ENCODE measurements at places on chromosomes 13 and 19. TPM values are rescaled to one million over a fixed set of nuclear protein-coding genes. Genes with fewer than 3 reads are reported as not detected.

Gene C19orf33
- not detected for polyA plus RNA-seq

Gene SIGLEC14
- 7.6 TPM for polyA plus RNA-seq

Gene KLF2
- 1.6 TPM for polyA plus RNA-seq

Gene AMH
- polyA plus RNA-seq = 0.17 TPM

Gene ZSCAN5C
- polyA plus RNA-seq = not detected

Gene FSD1
- polyA plus RNA-seq = 4.0 TPM

DNA sequence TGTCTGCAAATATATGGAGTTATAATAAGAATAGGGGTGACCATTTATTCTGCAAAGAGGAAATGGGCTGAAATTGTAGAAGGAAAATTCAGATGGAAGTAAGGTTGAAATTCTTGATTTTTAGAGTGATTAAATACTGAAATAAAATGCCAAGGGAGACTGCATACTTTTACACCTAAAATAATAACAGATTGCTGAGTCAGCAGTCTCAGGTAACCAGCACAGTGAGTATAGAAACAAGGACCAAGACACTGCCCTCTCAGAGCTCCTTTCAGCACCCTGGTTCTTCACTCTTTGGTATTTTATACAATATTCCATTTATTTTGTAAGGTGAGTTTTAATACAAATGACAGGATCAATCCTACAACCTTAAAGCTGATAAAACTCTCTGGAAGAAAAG, 48.8 kb upstream of the MLNR start:
- no peak for DNase-seq

GRCh38 chr19:4497770-4498389, 20.4 kb downstream of the PLIN4 start:
- no peak for DNase-seq

GRCh38 chr19:29542327-29542726, 16.5 kb downstream of the VSTM2B start:
- no peak for DNase-seq

DNA sequence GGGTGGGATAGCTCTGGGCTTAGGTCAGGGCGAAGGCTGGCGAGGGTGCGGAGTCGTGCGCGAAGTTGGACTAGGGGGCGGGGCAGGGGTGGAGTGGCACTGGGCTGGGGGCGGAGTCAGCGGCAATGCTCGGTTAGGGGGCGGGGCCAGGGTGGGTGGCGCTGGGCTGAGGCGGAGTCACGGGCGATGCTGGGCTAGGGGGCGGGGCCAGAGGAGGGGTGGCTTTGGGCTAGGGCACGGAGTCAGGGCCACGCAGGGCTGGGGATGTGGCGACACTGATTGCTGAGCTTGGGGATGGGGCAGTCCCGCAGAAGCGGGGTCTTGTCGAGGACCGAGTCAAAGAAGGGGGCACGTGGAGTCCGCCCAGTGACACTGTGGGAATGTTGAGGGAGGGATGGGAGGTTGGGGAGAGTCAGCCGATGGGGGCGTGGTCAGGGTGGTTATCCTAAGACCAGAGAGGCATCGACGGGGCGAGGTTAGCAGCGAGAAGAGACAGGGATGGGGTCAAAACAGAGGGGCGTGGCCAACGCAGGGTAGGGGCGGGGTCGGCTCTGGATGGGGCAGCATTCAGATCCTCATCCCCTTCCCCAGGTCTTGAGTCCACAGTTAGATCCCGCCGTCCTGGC, 8.7 kb downstream of the HOMER3 start:
- DNase-seq = no peak

DNA sequence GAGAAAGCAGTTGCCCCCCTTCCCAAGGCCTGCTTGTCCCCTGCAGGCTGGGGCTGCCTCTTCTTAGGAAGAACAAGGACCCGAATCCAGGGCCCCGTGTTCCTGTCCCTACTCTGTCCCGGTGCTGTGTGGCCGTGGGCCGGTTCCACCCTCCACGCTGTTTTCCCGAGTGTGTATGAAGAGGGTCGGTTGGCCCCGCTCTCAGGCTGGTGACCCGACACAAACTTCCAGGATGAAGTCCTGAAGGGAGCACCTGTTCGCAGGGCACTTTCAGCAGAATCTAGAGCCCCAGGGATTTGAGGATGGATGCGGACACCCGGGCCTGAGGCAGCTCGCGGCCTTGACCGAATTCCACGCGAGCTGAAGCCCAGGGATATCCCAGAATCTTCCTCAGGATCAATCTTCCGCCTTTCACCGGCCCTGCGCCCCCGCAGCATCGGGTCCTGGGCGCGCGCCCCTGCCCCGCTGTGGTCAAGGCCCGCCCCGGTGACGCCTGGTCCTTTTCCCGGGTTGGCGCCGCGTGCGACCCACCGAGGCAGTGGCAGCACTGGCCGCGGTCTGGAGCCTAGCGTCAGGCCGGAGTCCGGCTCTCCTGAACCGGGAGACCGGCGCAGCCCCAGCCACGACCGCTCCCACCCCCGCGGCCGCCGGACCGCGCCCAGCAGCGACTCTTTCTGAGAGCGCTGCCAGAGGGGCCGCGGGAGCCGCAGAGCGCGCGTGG, 528 bp upstream of the CHST8 start:
- DNase-seq = no peak

- no peak for DNase-seq
These were observed 39.3 kb upstream of the KL start for GRCh38 chr13:32976912-32977311.

DNA sequence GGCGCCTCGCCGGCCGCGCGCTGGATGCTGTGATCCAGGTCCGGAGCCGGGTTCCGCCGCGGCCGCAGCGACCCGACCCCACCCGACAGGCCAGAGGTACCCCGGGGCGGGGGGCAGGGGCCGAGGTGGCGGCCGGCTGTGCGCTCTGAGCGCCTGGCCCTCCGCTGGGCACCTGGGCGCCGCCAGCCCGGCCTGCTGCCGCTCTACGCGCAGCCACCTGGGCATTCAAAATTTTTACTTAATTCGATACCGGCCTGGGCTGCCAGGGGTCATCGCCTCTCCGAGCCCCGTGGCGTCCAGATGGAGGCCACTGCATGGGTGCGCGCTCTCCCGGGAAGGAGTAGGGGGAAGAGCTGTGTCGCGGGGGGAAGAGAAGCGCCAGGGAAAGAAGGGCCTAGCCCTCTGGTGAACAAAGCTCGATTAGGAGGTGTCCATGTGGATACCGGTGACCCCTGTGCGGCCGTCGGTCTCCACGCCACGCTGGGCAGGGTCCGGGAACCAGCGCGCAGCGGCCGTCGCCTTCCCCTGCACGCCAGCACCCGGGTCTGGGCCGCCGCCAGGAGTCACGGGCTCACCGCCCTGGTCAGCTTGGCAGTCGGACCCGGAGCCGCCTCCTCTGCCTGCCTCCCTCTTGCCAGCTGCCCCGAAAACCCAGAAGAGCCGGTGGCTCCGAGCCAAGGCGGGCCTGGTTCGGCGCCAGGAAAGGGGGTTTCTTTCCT, 666 bp downstream of the BIVM start:
- no peak for DNase-seq

DNA sequence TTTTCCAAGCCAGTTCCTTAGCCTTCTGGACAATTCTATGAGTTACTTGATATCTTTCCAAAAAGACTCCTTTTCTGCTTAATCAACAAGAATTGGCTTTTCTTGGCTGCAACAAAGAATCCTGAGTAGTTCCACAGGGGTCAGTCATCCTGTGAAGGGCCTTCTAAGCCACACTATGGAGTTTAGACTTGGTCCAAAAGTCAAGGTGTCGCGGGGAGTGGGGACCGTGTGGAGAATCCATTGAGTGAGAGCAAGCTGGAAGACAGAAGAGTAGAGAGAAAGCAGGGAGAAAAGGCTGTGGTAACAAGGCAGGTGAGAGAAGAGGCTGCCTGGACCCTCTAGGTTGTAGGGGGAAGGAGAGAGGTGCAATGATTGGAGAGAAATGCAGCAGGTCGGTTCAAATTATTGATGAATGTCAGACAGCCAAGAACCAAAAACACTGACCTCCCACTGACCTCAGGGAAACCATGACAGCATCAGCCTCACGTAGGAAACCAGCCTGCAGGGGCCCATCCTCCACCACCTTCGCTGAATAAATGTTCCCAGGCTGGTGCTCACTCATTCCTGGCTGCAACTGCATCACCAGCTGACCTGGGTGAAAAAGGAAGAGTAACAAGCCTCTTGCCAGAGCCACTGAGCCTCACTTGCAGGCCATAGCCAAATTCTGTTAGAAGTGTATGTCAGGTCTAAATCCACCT, 7.1 kb upstream of the IFT88 start:
- DNase-seq = no peak

DNA sequence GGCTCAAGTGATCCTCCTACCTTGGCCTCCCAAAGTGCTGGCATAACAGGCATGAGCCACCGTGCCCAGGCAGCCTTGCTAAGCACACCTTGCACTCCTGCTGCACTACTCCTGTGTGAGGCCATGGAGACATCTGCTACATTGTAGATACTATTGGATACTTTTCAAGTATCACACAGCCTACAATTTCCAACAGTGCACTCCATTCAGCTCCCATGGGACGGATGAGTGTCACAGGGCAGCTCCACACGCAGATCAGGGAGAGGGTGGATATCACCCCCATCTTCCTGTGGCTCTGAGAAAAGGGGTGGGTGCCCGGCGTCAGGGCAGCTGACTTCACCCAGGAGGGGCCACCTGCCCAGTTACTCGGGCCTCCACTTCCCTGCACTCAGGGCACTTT, 39.1 kb upstream of the CCNE1 start:
- DNase-seq = no peak

DNA sequence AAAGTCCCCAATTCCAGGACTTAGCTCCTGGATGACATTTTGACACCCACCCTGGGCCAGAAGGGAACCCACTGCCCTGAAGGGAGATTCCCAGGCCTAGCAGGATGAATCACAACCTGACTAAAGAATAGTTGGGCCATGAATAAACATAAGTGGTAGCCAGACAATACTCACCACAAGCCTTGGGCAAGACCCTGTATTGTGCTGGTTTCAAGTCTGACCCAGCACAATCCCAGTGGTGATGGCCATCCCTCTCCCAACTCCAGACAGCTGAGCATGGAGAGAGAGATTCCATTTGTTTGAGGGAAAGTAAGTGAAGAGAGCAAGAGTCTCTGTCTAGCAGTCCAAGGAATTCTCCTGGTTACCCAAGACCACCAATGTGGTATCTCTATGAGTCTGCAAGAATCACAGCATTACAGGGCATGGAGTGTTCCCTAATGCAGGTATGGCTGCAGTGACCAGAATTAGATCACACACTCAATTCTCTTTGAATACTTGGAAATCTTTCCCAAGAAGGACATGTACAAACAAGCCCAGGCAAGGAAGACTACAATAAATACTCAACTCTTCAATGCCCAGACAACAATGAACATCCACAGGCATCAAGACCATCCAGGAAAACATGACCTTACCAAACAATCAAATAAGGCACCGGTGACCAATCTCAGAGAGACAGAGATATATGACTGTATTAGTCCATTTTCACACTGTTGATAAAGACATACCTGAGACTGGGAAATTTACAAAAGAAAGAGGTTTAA, 158.0 kb downstream of the VWA8 start:
- no peak for DNase-seq

DNA sequence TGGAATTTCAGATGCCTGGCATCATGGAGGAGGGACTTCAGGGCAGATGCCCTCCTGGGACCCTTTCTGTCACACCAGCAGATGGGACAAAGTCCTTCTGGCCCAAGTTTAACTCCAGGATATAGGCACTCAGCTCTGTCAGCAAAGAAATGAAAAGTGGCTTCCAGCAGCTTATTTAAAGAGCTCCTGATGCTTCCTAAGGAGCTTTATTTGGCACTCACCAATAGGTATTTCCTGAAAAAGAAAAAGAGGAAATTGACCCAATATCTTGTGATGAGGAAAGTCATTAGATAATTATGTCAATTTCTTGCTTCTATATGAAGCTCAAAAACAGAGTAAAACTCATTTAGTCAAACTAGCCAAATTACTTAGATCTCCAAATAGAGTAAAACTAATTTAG, 224.6 kb downstream of the RAP2A start:
- no peak for DNase-seq

- no peak for DNase-seq
These were observed 1.4 kb downstream of the RETN start for GRCh38 chr19:7670150-7670783.
